ENCODE measurements at places on chromosomes 1 and 21. TPM values are rescaled to one million over a fixed set of nuclear protein-coding genes. Genes with fewer than 3 reads are reported as not detected.

DNA sequence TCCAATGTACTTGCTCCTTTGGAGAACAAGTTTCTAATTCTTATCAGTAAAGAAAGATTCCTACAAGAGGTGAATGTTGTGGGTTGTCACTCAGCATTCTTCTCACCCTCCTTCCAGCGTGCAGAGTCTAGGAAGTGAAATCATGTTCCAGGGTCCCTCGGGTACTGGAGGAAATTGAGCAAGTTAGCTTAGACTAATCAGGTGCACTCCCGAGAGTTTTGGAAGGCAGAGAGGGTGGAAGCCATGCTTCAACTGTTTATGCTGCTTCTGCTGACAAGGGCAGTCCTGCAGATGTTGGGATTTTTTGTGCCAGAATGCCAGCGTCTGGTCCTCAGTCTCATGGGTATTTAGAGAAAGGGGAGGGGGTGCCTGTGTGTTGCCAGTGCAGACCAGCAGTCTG, 5.3 kb upstream of the C1orf115 start:
- no peaks in the 10 kb centered on the region for H3K36me3 ChIP-seq
- H3K4me1 ChIP-seq: peaks cover 12% of the 10 kb centered on the region
- no peak for DNase-seq
- H3K27ac ChIP-seq: no peak overlapping the region

DNA sequence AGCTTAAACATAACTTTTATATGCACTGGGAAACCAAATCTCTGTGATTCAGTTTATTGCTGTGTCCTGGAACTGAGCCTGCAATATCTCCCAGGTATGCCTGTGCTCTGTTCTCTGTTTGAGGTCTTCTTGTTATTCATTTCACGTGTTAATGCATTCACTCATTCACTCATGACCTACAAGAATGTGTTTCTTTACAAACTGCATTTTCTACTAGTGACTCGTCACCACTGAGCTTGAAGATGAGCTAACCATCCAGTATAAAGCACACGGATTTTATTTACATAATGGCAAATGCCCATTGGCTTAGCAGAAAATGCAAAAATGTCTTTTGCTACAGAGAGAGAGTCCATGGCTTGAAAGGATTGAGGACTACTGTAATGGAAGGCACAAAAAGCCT, 75.0 kb upstream of the DUSP10 start:
- H3K4me3 ChIP-seq: no peak overlapping the region
- H3K27ac ChIP-seq: peak overlapping the region; percentile 31
- H3K4me1 ChIP-seq: peaks cover 17% of the 10 kb centered on the region
- peak; percentile 73 for DNase-seq
- no peaks in the 10 kb centered on the region for H3K36me3 ChIP-seq

DNA sequence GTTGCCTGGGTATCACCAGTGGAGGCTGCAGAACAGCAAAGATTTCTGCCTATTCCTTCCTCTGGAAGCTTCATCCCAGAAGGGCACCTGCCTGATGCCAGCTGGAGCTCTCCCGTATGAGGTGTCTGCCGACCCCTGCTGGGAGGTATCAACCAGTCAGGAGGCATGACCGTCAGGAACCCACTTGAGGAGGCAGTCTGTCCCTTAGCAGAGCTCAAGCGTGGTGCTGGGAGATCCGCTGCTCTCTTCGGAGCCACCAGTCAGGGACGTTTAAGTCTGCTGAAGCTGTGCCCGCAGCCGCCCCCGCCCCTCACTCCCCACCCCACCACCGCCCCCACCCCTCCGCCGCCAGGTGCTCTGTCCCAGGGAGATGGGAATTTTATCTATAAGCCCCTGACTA, 23.1 kb upstream of the HFM1 start:
- no peak for DNase-seq
- H3K4me3 ChIP-seq: no peak overlapping the region
- H3K4me1 ChIP-seq: no peaks in the 10 kb centered on the region
- H3K27ac ChIP-seq: no peak overlapping the region

The PIK3R3 gene
- 15.2 TPM for total RNA-seq

The WNT3A gene
- total RNA-seq: not detected

GRCh38 chr1:2583331-2583791, 3.2 kb upstream of the PRXL2B start:
- H3K36me3 ChIP-seq: no peaks in the 10 kb centered on the region
- no peak overlapping the region for H3K27ac ChIP-seq
- H3K4me1 ChIP-seq: peaks cover 22% of the 10 kb centered on the region
- no peak for DNase-seq

DNA sequence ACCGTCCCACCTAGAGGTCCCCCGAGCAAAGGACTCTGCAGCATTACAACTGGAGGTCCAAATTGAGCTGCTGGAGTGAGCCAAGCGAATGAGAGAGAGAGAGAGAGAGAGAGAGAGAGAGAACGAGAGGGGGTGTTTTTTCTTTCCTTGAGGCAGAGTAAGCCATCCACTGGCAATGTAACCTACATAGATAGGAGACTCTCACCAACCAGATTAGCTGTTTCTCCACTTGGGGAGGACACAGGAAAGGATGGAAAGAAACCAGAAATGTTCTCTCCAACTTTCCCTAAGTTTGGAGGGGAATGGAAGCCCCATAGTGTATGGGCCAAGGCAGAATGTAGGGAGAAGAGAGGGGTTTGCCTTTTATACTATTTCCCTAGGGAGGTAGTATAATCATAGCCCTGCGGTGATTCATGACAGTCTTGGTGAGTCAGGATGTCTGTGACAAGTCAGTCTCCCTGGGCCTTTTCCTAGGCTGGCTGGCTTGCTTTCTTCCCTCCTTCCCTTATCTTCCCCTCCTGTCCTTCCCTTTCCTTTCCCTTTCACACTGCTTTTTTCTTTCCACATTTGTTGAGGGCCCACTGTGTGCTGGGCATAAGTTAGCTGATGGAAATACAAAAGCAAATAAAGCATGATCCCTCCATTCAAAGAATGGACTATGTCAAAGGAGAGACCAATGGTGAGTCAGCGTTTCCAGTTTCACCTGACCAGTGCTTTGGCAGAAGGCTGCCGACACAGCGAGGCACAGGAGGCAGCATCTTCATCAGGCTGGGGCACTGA, 7.1 kb downstream of the FNDC7 start:
- DNase-seq: peak; percentile 80
- H3K4me1 ChIP-seq: peaks cover 14% of the 10 kb centered on the region
- peak overlapping the region; percentile 28 for H3K27ac ChIP-seq

The FNBP1L gene
- total RNA-seq: 14.1 TPM

- no peaks in the 10 kb centered on the region for H3K27me3 ChIP-seq
- peaks cover 38% of the 10 kb centered on the region for H3K4me1 ChIP-seq
- H3K27ac ChIP-seq: no peak overlapping the region
- no peak overlapping the region for H3K4me3 ChIP-seq
- no peak for DNase-seq
- H3K36me3 ChIP-seq: peaks cover 23% of the 10 kb centered on the region
Measured at GRCh38 chr1:8392522-8392921, 74.6 kb downstream of the SLC45A1 start.

GRCh38 chr1:16433030-16433429, 4.2 kb downstream of the SPATA21 start:
- H3K27ac ChIP-seq: no peak overlapping the region
- no peak for DNase-seq
- 0 out of 2 replicates have a peak, but pooled peaks cover 4% of the 10 kb centered on the region for H3K4me1 ChIP-seq
- no peaks in the 10 kb centered on the region for H3K36me3 ChIP-seq
- H3K4me3 ChIP-seq: no peak overlapping the region

GRCh38 chr1:63967901-63968300, 194.1 kb downstream of the ROR1 start:
- peaks cover 9% of the 10 kb centered on the region for H3K4me1 ChIP-seq
- DNase-seq: no peak
- no peaks in the 10 kb centered on the region for H3K36me3 ChIP-seq
- H3K4me3 ChIP-seq: no peak overlapping the region
- H3K27me3 ChIP-seq: no peaks in the 10 kb centered on the region
- H3K27ac ChIP-seq: no peak overlapping the region

- no peak for DNase-seq
- no peak overlapping the region for H3K4me3 ChIP-seq
- H3K4me1 ChIP-seq: no peaks in the 10 kb centered on the region
- H3K27me3 ChIP-seq: no peaks in the 10 kb centered on the region
Measured at GRCh38 chr1:177650947-177651346, 318.9 kb downstream of the SEC16B start.

The DMRTA2 gene
- total RNA-seq: 15.0 TPM

DNA sequence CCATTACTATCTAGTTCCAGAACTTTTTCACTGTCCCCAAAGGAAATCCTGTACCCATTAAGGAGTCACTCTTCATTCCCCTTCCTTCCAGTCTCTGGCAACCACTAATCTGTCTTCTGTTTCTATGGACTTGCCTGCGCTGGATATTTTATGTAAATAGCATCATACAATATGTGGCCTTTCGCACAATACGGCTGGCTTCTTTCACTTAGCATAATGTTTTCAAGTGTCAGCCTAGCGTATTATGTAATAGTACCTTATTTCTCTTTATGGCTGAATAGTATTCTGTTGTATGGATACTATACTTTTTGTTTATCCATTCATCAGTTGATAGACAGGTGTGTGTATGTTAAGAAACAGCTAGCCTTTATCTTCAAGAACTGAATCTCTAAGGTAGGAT, 14.3 kb downstream of the ATF3 start:
- no peak overlapping the region for H3K4me3 ChIP-seq
- peaks cover 6% of the 10 kb centered on the region for H3K4me1 ChIP-seq
- H3K27ac ChIP-seq: no peak overlapping the region
- peaks cover 30% of the 10 kb centered on the region for H3K36me3 ChIP-seq

The SMG7 gene
- total RNA-seq: 21.0 TPM

DNA sequence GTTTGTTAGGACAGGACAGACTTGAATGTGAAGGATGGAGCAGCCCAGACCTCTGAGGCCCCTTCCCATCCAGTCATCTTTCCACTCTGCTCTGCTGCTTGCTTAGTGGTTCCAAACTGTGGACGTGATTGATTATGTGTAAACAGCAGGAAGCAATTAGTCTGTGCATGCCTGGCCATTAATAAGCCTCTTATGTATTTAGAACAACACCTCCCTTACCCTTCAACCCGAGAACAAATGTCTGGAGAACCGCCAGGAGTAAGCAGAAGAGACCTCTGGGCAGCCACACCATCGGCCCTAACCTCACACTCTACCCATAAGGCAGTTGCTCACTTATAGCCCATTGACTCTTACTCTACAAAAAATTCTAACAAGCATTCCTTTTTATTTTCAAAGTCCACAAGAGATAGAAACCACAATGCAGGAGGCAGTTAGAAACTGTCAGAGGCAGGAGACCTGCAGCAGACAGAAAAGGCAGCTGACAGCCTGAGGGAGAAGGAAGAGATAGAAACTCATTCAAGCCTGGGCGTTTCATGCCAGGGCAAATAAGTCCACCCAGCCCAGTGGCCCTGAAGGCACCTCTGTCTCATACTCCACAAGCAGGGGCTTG, 5.8 kb upstream of the EPHA8 start:
- peaks cover 94% of the 10 kb centered on the region for H3K27me3 ChIP-seq
- no peak for DNase-seq
- H3K36me3 ChIP-seq: no peaks in the 10 kb centered on the region
- no peak overlapping the region for H3K4me3 ChIP-seq
- no peaks in the 10 kb centered on the region for H3K4me1 ChIP-seq
- H3K27ac ChIP-seq: no peak overlapping the region

DNA sequence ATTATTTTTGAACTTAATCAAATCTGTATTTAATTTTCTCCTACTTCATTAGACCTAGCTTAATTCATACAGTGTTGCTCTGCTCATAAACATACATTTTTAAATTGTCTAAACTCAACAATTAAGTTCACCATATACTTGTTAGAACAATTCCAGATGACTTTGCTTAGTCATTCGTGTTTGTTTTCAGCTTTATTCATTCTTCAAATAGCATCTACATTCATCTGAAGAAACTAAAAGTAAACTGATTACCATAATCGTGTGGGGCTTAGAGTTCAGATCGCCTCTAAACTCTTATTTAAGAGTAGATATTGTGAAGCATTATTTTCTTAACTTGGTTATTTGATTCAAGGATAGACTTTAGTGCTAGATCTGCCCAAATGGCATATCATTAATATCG, 34.4 kb downstream of the KLHL20 start:
- H3K27ac ChIP-seq: peak overlapping the region; percentile 29
- H3K4me3 ChIP-seq: no peak overlapping the region
- peaks cover 5% of the 10 kb centered on the region for H3K4me1 ChIP-seq
- peaks cover 21% of the 10 kb centered on the region for H3K36me3 ChIP-seq
